ENCODE measurements at places on chromosomes 11 and 22.

GRCh38 chr22:26508148-26508547, 4.1 kb downstream of the TFIP11 start:
- peaks cover 31% of the 10 kb centered on the region for H3K4me1 ChIP-seq
- no peak overlapping the region for H3K4me3 ChIP-seq
- H3K27me3 ChIP-seq = no peaks in the 10 kb centered on the region
- no peak overlapping the region for H3K27ac ChIP-seq

DNA sequence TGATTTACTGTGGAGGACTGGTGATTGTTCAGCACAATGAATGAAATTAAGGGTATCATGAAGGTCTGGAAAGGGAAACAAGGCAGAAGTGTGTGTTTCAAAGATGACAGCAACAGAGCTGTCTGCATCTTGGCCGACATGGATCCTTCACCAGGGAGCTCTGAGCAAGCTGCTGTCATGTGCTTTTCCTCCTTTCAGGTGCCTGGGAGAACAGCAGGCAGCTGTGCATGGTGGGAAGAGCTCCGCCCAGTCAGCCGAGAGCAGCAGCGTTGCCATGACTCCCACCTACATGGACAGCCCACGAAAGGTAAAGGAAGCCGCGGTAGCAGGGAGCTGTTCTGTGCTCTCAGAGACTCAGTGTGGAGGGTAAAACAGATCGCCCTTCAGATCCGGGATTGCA, 87.1 kb upstream of the YWHAH start:
- H3K27ac ChIP-seq = no peak overlapping the region
- H3K27me3 ChIP-seq = no peaks in the 10 kb centered on the region
- DNase-seq = no peak
- H3K4me1 ChIP-seq = no peaks in the 10 kb centered on the region
- no peak overlapping the region for H3K4me3 ChIP-seq
- H3K36me3 ChIP-seq = peaks cover 4% of the 10 kb centered on the region

GRCh38 chr11:1101318-1102089, 26.8 kb downstream of the MUC2 start:
- H3K4me3 ChIP-seq = no peak overlapping the region
- no peak overlapping the region for H3K27ac ChIP-seq
- no peak for DNase-seq

GRCh38 chr11:62373464-62374119, 36.3 kb downstream of the ASRGL1 start:
- no peaks in the 10 kb centered on the region for H3K27me3 ChIP-seq
- no peak overlapping the region for H3K4me3 ChIP-seq
- DNase-seq = no peak

GRCh38 chr11:34316347-34317035, 41.3 kb downstream of the ABTB2 start:
- no peak overlapping the region for H3K4me3 ChIP-seq
- no peak overlapping the region for H3K27ac ChIP-seq
- no peaks in the 10 kb centered on the region for H3K36me3 ChIP-seq

GRCh38 chr22:26406118-26406517, 22.9 kb upstream of the ASPHD2 start:
- DNase-seq = no peak
- no peak overlapping the region for H3K27ac ChIP-seq
- no peaks in the 10 kb centered on the region for H3K4me1 ChIP-seq
- H3K4me3 ChIP-seq = no peak overlapping the region

DNA sequence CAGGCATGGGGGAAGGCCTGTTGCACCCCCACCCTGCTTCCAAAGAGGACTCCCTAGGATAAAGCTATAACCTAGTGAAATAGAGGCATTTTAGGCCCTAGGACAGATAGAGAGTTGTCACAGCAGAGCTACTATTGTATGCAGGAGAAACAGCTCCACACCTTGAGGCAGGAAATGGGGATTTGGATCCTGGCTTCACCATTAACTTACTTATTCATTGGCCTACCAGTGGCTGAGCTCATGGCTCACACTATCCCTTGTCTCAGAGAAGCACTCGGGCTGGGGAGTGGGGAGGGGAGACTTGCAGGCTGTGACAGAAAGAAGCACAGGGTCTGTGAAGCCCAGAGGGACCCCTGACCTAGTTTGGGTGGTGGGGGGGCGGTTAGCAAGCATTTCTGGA, 999 bp upstream of the PDE2A start:
- H3K4me1 ChIP-seq = no peaks in the 10 kb centered on the region
- no peaks in the 10 kb centered on the region for H3K36me3 ChIP-seq
- no peak overlapping the region for H3K4me3 ChIP-seq
- peaks cover 84% of the 10 kb centered on the region for H3K27me3 ChIP-seq
- no peak for DNase-seq

- no peak for DNase-seq
- no peak overlapping the region for H3K27ac ChIP-seq
- H3K27me3 ChIP-seq = no peaks in the 10 kb centered on the region
- H3K4me1 ChIP-seq = no peaks in the 10 kb centered on the region
- H3K4me3 ChIP-seq = no peak overlapping the region
These were observed 23.2 kb downstream of the ISX start for GRCh38 chr22:35089139-35089538.

DNA sequence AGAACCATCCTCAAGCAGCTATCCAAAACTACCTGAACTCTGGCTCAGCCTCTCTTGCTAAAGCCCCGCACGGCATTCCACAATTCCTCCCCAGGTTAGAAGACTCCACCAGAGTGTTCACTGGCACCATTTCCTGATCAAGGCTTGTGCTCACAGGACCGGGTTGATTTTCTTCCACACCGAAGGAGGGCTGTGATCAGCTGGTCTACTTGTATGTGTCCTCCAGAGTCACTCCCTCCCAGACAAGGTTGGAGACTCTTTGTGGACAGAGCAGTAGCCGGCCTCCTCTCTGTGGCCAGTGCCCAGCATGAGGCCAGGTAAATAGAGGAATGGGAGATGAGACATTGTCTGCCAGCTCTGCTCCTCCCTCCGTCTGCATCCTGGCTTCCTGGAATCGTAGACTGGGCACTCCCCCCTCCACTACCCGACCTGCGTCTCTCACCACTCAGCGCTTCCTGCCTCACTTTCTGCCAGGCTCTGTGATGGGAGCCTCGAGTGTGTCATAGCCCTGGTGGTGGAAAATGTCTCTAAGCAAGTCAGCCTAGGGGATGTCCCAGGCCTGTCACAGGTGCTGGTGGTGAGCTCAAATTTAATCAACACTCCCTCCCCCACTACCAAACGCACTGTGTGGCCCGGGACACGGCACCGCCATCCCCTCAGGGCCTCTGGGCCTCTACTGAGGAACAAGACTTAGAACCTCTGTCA, 12.5 kb upstream of the TMPRSS6 start:
- peak overlapping the region; percentile 93 for H3K27ac ChIP-seq
- H3K4me3 ChIP-seq = no peak overlapping the region
- H3K36me3 ChIP-seq = peaks cover 3% of the 10 kb centered on the region
- peaks cover 48% of the 10 kb centered on the region for H3K4me1 ChIP-seq
- peak; percentile 96 for DNase-seq
- no peaks in the 10 kb centered on the region for H3K27me3 ChIP-seq

GRCh38 chr11:104033134-104033533, 3.3 kb upstream of the DDI1 start:
- H3K27me3 ChIP-seq = no peaks in the 10 kb centered on the region
- no peak for DNase-seq
- H3K4me3 ChIP-seq = no peak overlapping the region
- H3K27ac ChIP-seq = no peak overlapping the region
- H3K36me3 ChIP-seq = no peaks in the 10 kb centered on the region
- H3K4me1 ChIP-seq = no peaks in the 10 kb centered on the region

DNA sequence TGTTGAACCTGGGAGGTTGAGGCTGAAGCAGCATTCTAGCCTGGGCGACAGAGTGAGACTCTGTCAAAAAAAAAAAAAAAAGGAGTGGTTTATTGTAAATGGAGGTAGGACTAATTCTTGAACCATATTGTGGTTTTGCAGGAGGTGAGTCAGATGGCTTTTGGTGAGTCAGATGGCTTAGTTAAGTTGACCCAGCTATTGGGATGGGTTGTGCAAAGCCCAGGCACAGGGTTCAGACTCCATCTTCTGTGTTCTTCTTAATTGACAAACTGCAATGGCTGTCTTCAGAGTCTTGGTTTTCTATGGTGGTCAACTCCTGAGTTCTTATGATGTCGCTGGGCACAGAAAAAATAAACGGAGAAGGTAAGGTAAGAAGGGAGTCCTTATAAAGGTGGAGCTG, 182.7 kb downstream of the ADAMTS15 start:
- H3K4me1 ChIP-seq = no peaks in the 10 kb centered on the region
- H3K4me3 ChIP-seq = no peak overlapping the region
- H3K27ac ChIP-seq = no peak overlapping the region

GRCh38 chr11:78449866-78450265, 32.2 kb upstream of the GAB2 start:
- no peak overlapping the region for H3K4me3 ChIP-seq
- no peaks in the 10 kb centered on the region for H3K27me3 ChIP-seq
- DNase-seq = no peak
- no peak overlapping the region for H3K27ac ChIP-seq
- H3K36me3 ChIP-seq = no peaks in the 10 kb centered on the region

DNA sequence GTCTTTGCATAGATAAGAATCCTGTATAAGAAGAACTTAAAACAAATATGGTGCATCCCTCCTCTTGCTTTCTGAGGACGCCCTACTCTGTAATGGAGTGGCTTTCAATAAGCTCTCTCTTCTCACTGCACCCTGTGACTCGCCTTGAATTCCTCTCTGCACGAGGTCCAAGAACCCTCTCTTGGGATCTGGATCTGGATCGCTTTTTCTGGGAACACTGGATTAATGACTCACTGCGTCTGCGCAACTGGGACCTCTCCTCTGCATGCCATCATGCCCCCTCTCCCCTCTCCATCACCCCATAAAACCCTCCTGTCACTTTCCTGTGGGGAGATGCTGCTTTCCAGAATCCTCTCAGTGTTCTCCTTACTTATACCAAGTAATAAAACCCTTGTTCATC, 15.1 kb upstream of the CABP2 start:
- DNase-seq = no peak
- no peaks in the 10 kb centered on the region for H3K27me3 ChIP-seq
- H3K27ac ChIP-seq = no peak overlapping the region
- H3K4me3 ChIP-seq = no peak overlapping the region
- no peaks in the 10 kb centered on the region for H3K4me1 ChIP-seq

DNA sequence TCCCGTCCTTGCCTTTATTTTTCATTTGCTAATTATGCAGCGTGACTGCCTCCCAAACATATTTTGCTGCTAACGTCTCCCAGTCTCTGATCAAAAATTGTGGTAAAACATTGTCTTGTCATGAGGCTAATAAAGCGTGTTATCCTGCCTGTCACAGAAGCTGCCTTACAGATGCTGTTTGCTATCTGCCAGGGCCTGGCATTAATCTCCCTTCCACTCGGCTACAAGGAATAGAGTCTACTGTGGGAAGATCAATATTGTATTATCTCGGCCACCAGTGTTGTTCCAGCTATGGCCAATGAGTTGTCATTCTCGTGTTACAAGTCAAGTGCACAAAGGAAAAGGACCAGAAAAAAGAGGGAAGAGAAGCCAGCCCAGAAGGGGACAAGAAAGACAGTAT, 100.3 kb downstream of the SEZ6L start:
- no peak for DNase-seq
- no peaks in the 10 kb centered on the region for H3K4me1 ChIP-seq

- H3K27me3 ChIP-seq = peaks cover 54% of the 10 kb centered on the region
- no peak overlapping the region for H3K27ac ChIP-seq
- peaks cover 7% of the 10 kb centered on the region for H3K4me1 ChIP-seq
- H3K36me3 ChIP-seq = no peaks in the 10 kb centered on the region
- H3K4me3 ChIP-seq = no peak overlapping the region
These were observed 87.7 kb upstream of the RTL6 start for GRCh38 chr22:44585559-44586350.

DNA sequence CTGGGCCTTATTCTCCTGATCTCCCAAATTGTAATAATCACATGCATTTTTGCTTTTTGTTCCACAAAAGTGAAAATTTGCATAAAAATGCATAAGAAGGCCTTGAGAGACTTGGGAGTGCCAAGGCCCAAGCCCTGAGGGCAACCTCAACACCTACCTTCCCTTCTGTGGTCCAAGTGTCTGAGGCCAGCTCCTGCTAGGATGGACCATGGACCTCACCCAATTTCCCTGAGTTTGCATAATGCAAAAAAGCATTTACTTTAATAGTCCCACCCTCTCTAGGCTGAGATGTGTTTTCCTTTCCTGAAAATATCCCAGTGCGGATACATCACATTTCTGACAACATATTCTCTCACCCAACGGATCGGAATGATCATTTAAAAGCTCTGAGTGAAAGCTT, 194.1 kb upstream of the TENM4 start:
- no peaks in the 10 kb centered on the region for H3K36me3 ChIP-seq
- no peaks in the 10 kb centered on the region for H3K27me3 ChIP-seq
- H3K27ac ChIP-seq = no peak overlapping the region
- no peak for DNase-seq

DNA sequence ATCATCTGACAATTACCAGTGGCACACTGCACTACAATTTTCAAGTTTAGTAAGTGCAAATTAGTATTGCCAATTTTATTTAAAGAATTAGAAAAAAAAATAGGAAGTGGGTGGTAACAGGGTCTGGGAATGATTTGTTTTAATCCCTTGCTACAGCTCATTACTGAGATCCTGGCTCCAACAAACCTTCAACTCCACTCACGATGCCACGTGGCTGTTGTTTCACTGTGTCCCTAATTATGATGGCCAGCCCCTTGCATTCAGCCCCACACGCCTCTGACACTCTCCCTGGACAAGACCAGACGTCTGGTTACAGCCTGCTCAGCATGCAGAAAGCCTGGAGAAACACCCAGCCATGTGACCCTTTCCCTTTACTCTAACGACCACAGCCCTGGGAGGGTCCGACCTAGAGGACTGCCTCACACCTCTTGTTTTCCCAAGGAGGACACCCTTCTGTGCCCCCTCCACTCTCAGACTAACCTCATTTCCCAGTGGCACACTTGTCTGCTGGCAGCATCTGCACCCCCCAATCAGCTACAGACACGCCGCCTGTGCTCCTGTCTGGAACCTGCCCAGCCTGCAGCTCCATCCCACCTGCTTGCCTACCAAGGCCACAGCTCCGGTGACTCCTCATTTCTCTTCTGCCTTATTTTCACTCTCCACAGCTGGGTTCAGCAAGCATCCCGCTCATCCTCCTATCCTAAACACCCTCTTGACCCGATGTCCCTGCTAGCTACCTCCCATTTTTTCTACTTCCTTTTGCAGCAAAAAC, 18.5 kb upstream of the SLC25A1 start:
- H3K27ac ChIP-seq = no peak overlapping the region
- H3K36me3 ChIP-seq = no peaks in the 10 kb centered on the region
- no peak overlapping the region for H3K4me3 ChIP-seq
- DNase-seq = no peak
- H3K4me1 ChIP-seq = peaks cover 9% of the 10 kb centered on the region

DNA sequence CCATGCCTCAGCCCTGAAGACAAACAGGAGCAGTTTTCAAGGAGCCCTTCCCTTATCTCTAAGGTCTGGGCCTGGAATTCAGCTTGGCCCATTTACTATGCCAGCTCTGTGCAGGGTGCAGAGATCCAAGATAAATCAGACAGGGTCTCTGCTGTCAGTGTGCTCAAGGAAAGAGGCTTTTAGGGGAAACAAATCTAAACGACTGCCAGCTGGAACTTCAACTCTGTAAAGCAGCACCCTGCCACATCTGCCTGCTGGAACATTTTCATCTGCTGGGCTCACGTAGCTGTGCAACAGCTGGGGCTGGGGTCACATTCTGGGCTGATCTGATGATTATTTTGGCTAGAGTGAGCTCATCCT, 19.8 kb upstream of the EHF start:
- no peak for DNase-seq
- H3K27ac ChIP-seq = no peak overlapping the region
- H3K4me3 ChIP-seq = no peak overlapping the region
- H3K27me3 ChIP-seq = no peaks in the 10 kb centered on the region
